ENCODE measurements at places on chromosomes 3 and 15.

DNA sequence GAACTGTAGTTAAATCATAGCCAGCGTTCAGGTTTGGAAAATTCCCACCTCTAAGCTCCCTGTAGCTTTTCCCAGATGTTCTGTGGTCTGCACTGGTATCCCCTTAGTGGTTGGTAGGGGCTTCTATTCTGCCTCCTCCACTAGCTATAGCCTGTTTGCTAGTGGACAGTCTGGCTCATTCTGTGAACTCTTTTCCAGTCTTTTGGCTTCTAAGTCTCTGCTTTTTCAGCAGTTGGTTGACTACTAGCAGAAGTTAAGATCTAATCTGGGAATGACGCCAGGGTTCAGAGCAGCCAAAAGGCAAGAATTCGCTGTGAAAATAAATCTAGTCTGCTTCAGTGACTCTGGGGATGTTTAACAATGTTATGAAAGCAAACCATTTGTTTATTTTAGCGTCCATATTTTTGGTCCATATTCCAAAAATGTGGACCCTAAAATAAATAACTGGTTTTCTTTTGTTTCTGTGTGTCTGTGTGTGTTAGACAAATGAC lies 73.7 kb upstream of the WDR72 start:
- DNase-seq = no peak

DNA sequence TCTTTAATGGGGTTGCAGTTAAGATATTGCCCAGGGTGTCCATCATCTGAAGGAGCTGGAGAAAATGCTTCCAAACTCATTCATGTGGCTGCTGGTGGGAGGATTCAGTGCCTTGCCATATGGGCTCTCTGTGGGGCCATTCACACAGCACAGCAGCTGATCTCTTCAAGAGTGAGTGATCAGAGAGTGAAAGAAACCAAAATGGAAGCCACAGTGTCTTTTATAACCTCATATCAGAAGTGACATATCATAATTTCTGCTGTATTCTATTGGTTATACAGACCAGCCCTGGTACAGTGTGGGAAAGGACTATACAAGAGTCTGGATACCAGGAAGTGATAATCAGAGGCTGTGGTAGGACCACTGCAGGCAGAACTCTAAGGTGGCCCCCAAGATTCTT lies 33.6 kb downstream of the HHLA2 start:
- DNase-seq = no peak

DNA sequence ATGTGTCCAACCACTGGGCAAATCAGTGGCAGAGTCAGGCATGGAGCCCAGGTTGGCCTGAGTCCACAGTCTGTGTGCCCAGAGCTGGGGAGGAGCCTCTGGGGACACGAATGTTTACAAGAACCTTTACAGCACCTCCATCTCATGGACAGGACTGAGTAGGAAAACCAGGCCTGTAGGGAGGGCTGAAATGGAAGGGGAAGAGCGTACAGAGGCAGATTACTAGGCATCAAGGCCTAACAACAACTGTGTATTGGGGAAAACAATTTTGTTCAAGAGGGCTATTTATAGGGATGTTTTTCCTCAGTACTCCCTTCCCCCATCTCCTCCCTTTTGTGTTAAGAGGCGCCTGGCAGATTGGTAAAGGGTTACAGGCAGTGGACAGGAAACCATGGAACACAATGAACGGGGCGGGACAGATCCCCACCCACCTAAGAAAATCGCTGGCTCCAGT lies 15.1 kb upstream of the ARHGAP31 start:
- DNase-seq = no peak

GRCh38 chr3:189227249-189227648 lies 55.5 kb downstream of the TPRG1 start:
- no peak for DNase-seq

GRCh38 chr3:193780810-193781478 lies 187.9 kb downstream of the OPA1 start:
- DNase-seq = peak; percentile 27
